Ammon's horn (tissue), 1 donor: ENCODE measurements at places on chromosomes 1 and 21.

DNA sequence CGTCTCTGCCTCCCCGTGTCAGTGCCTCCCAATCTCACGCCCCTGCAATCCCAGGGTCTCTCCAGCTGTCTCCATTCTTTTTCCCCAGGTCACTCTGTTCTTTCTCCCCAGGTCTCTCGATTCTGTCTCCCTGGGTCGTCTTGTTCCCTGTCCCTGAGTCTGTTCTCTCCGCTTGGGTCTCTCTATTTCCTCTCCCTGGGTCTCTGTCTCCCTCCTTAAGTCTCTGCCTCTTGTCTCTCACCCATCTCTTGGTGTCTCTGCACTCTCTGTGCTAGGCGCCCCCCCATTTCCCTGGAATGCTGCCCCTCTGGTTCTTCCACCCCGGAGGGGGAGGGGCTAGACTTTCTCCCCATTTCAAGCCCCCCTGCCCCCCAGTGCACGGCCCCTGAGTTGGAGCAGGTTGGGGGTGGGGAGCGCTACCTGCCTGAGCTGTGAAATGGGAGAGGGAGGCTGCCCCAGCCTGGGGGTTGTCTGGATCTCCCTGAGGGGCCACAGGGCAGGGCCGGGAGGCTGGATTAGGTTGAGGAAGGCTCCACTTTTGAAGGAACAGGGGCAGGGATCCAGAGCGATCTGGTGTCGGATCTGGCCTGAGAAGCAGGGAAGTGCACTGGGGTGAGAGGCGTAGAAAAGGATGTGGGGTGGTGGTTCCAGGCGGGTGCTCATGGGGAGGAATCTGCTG is 1.4 kb downstream of the PTPRF start:
- DNase-seq: no peak

- no peak for DNase-seq
These were observed 251.8 kb upstream of the ST6GALNAC5 start for GRCh38 chr1:76615253-76616035.

- DNase-seq: no peak
These were observed 12.3 kb downstream of the OLFML3 start for GRCh38 chr1:113991467-113991997.

DNA sequence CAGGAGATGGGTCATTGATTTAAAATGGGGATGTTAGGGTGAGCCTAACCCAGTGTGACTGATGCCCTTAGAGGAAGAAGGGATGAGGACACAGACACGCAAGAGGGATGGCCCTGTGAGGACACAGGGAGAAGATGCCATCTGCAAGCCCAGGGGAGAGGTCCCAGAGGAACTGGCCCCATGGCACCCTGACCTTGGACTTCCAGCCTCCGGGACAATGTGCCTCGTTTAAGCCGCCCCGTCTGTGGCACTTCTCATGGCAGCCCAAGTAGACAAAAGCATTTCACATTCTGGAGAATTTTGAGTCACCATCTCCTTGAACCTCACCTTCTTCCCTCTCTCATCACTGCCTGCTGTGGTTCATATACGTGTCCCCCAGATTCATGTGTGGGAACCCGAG is 20.1 kb upstream of the PCBP3 start:
- DNase-seq: no peak

- DNase-seq: no peak
These were observed 63.2 kb downstream of the IER5 start for GRCh38 chr1:181151378-181152326.

DNA sequence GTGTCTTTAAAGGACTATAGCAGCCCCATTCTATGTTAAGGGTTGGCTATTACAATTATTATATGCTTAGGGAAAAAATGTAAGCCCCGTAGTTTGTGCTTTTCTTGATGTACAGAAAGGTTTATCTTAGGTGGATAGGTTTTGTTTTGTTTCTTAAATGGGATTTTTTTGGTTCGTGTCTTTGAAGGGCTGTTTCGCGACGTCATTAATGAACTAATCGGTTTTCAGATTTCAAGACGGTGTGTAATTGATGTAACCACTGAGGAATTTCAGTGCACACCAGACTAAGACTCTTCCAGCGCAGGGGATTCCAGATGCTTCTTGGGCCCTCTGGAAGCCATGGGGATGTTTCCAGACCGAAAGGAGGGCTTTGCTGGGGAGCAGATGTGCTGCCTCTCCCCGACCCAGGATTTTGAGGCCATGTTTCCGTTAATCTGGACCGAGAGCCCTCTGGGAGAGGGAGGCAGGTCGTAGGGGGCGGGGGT is 4.8 kb upstream of the SIM2 start:
- DNase-seq: no peak

DNA sequence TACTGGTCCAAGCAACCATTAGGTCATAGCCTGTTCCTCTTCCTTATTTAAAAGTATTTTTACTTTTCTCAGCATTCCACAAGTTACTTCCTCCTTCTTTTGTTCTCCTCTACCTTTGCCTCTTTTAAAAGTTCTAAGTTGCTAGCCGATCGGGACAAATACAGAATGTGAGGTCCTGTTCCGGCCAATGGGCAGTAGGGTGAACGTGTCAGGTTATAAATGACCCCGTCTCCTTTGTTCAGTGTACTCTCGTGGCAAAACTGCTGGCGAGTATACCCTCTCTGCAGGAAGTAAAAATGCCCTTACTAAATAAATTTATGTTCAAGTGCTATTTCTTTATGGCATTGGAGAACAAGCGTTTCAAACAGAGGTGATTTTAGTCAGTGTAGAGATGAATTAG is 2.5 kb downstream of the ADCY10 start:
- no peak for DNase-seq

DNA sequence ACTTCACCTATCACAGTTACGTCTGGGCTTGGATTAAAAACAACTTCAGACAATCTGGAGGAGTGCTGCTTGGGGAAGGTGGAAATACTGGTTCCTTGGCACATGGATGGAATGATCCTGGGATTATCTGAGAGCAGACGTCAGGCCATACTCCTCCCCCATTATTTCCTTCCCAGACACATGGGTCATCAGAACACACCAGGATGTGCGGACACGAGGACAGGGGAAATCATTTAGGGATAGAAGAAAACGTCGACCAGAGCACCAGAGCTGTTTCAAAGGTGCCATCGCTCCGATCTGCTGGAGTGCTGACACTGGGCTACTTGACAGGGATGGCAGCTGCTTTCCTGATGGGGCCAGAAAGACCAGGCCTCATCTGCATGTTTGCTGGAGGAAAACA is 31.8 kb upstream of the ANGPTL7 start:
- DNase-seq: no peak

GRCh38 chr1:14970115-14970798 is 183.3 kb upstream of the TMEM51 start:
- peak; percentile 53 for DNase-seq

DNA sequence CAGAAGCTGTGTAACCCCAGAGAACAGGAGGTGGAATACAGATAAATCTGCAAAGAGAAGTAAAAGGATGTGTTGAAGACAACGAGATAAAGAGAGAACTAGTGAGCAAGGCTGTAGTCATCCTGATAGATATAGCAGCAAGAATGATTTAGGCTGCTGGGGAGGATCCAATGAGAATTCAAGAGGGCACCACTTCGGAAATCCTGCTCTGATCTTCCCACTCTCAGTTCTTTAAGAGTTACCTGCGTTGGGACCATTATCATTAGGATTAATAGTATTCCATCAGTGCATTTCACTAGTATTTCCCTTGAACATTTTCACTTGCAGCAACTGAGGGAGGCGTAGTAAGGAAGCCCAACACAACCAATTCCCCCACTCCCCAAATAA is at the start of gene BRINP3:
TSS of gene BRINP3 (minus strand) at position 103 of the 387 bp plus-strand sequence.
- DNase-seq: peak; percentile 3

GRCh38 chr1:161074676-161075368 is 5.1 kb upstream of the ARHGAP30 start:
- no peak for DNase-seq

GRCh38 chr1:200290010-200290685 is 119.7 kb downstream of the ZNF281 start:
- no peak for DNase-seq

GRCh38 chr1:168135921-168136708 is 615 bp downstream of the GPR161 start:
- no peak for DNase-seq
